ENCODE measurements at places on chromosomes 6 and 20.

- DNase-seq, result no peak
Measured at GRCh38 chr6:7811441-7811840, 85.5 kb downstream of the BMP6 start.

GRCh38 chr6:85405853-85406198 is 44.1 kb upstream of the NT5E start:
- no peak for DNase-seq

DNA sequence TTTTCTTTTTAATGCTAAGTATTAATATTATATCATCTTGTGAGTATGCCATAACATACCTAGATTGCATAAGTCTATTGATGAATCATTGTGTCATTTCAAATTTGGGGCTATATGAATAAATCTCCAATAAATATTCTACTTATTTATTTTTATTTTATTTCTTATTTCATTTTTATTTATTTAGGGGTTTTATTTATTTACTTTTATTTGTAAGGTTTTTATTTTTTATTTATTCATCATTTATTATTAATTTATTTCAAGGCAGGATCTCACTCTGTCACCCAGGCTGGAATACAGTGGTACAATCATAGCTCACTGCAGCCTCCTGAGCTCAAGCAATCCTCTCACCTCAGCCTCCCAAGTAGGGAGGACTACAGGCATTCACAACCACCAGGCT is 36.3 kb downstream of the BMP5 start:
- no peak for DNase-seq

- no peak for DNase-seq
Measured at GRCh38 chr6:87932361-87932760, 115.3 kb upstream of the SPACA1 start.

GRCh38 chr20:23005776-23006175 is 29.3 kb upstream of the SSTR4 start:
- no peak for DNase-seq
